ENCODE measurements at places on chromosomes 16 and 17.

DNA sequence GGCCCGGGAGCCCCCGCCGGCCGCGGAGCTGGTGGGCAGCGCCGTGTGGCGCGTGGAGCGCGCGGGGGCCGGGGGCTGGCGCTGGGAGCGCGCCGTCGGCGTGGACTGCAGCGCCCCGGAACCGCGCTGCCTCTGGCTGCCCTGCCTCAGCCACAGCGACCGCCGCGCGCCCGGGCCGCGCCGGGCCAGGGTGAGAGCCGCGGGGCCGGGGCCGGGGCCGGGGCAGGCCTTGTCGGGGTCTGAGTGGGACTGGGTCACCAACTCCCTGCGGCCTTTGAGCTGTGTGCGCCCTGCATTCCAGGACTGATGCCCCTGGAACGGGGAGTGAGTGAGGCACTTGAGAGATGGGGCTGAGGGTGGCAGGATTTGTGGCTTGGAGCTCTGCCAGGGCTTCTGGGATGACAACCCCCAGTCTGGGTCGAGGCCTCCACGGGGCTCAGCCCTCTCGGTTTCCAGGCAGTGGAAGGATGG, 25.7 kb downstream of the ARHGAP23 start:
- no peak for DNase-seq

DNA sequence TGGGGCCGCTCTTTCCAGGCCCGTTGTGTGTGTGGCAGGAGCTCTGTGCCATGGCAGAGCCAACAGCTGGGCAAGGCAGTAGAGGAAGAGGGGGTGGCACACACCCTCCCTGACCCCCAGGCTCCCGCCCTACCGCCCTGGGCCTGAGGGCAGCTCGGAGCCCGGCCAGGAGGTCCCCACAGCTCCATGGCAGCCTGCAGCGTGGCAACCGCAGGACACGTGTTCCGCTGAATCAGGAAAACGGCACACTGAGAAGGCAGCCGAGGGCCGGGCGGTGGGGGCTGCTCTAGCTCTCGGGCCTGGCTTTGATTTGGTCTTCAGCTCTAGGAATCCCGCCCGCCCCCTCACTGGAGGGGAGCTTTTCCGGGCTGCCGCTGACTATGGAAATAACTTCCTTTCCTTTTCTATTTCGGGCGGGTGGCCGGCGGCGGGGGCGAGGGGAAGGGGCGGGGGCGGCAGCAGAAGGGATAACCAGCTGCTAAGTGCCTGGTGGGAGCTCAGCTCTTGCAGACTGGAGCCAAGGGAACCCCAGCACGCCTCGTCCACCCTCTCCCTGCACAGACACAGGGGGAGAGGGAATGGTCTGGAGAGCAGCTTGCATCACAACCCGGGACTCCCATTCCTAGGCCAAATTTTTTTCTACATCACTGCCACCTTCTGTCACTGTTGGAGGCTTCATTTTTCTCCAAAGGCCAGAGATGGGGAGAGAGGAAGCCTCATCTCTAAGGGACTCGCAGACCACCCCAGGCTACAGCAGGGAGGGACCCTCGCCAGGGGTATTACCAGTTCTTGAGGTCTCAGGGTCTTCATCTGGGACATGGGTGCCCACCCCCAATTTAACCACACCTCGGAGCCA, 24.8 kb upstream of the MRPS23 start:
- DNase-seq, result no peak

GRCh38 chr17:73901661-73902415, 257.6 kb upstream of the SDK2 start:
- no peak for DNase-seq

GRCh38 chr16:3363793-3364192, 8.1 kb downstream of the OR2C1 start:
- DNase-seq, result no peak

- no peak for DNase-seq
These were observed 35.1 kb upstream of the CHMP6 start for GRCh38 chr17:80956321-80957190.

DNA sequence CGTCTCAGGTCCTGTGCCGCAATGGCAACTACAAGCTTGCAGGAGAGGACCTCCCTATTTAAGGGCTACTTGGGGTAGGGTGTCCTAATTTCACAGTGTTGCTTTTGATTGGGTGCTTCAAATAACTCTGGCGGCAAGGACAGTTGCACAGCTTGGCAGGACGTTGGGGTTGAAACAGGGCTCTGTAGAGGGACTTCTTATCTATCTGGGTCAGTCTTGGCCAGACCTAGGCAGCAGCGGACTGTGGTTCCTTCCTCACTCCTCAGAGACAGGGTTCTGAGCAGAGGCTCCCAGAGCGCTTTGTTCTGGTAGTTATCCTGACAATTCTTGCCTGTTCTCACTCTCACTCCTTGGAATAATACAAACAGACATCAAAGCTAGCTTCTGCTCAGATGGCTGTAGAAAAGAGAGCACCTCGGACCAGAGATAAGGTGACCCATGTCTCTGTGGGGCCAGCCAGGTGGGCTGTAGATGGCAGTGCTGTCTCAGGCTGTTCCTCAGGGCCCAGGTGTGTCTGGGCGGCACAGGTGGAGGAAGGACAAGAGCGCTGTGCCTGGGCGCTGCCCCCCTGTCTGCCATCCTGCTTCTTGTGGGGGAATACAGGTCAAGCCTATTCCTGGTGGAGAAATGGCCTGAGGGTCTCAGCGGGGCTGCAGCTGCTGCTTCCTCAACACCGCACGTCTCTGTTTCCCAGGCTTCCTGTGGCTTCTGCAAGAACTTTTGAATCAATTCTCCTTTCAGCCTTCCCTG, 61.0 kb downstream of the PLD6 start:
- DNase-seq, result no peak

DNA sequence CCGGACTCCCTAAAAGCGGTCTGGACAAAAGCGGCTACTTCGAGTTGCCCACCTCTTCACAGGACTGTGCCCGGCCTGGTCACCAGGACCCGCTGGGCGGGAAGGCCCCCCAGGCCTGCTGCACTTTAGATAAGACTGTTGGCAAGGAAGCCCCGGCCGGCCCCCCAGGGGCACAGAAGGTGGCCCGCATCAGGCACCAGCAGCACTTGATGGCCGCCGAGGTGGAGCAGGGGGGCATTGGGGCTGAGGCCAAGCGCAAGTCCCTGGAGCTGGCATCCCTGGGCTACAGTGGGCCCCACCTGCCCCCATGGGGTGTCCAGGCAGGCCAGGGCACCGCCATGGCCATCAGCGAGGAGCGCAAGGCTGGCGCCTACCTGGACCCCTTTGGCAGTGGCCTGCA, 47.5 kb downstream of the BAHCC1 start:
- DNase-seq, result no peak

DNA sequence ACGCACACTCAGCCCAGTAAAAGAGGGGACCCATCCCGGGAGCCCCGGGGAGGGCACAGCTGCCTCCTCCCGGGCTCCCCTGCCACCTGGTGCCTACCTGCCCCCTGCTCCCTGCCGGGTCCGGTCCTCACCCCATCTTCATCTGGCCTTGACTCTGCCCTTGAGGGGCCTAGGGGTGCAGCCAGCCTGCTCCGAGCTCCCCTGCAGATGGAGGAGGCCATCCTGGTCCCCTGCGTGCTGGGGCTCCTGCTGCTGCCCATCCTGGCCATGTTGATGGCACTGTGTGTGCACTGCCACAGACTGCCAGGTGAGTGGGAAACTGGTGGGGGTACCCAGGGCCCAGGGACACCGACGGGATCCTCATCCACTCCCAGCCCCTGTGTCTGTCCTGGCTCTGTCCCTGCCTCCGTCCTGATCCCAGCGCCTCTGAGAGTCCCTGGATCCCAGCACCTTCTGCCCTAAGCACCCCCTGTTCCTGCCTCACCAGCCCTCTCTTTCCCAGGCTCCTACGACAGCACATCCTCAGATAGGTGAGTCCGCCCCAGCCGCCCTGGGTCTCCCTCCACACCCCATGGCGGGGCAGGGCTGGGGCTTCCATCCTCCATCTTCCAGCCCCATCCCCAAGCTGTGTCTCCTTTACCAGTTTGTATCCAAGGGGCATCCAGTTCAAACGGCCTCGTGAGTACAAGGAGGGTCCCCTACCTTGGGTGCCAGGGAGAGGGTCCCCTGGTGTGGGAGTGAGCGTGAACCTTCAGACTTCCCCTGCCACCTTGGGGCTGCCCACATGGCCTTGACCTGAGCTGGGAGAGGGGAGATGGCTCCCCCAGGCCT, 574 bp downstream of the LAT start:
- DNase-seq, result no peak

DNA sequence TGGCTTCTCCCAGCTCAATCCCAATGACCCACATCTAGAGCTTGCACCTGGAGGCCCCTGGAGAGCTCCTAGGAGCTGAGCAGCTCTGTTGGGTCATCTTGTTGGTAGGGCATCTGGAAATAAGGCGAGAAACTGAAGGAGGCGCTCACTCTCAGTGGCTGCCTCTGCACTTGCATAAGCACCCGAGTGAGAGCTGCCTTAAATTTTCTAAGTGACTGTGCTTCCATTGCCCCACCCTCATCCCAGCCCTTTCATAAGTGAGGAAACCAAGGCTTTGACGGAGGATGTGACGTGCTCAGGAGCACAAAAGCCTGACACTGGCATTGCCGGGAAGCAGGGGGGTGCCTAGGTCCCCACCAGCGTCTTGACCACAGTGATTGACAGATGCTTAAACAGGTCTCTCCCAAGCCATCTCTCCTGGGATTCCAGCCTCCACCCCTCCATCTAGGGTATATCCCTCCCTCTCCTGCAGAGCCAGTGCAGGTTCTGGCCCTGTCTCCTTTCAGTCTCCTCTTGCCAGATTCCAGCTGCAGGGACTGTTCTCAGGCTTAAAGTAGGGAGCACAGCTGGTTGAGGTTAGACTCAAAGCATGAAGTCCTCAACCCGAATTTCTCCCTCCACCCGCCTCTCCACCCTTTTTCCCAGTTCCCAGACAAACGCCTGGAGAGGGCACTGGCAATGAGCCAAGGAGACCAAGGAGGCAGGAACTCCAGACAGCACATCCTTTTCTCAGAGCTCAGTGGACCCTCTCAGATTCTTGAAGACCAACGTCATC, 113.7 kb downstream of the IRX5 start:
- DNase-seq, result no peak

GRCh38 chr16:8730335-8730915, 56.0 kb downstream of the ABAT start:
- DNase-seq, result no peak
